ENCODE measurements at places on chromosomes 16 and 17.

GRCh38 chr16:17116595-17117322, 354.0 kb downstream of the XYLT1 start:
- DNase-seq, result no peak

- no peak for DNase-seq
Measured at GRCh38 chr17:72691586-72691985, 400.9 kb downstream of the SLC39A11 start.

- DNase-seq, result no peak
Measured at GRCh38 chr17:42525221-42525620, 10.8 kb upstream of the NAGLU start.

- peak; percentile 58 for DNase-seq
Measured at GRCh38 chr17:80449194-80449929, 27.0 kb downstream of the NPTX1 start.

- DNase-seq, result no peak
Measured at GRCh38 chr16:57226701-57227621, 18.1 kb upstream of the ARL2BP start.

- peak; percentile 41 for DNase-seq
Measured at GRCh38 chr16:29899516-29900101, at the start of gene SEZ6L2. Gene SEZ6L2, minus strand, starts transcription at chr16:29899550. Its CDS starts 531 bp downstream, at chr16:29899019.

GRCh38 chr16:85798283-85798776, 1.0 kb downstream of the EMC8 start:
- DNase-seq, result no peak

DNA sequence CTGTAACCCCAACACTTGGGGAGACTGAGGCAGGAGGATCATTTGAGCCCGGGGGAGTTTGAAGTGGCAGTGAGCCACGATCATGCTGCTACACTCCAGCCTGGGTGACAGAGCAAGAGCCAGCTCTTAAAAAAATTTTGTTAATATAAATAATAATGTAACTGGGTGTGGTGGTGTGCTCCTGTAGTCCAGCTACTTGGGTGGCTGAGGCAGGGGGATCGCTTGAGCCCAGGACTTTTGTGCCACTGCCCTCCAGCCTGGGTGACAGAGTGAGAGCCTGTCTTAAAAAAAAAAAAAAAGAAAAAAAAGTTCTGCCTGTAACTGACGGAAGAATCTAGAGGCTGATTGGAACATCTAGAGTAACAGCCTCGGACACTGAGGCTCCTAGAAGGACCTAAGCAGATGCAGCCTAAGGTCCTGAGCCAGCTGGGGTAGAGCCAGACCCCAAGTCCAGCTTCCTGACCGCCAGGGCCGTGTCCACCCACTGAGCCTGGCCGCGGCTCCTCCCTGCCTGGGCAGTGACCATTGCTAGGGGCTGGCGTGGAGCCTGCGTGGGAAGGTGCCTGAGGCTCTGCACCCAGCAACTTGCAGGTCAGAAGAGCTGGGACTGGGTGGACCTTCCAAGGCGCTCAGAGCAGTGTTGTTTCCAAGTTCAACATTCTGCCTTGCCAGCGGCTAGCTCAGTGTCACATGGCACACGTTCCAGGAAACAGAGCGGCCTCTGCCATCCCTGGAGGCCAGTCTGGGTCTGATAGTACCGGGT, 209.4 kb upstream of the CIBAR2 start:
- DNase-seq, result no peak

GRCh38 chr16:85612191-85612800, 826 bp upstream of the GSE1 start:
- DNase-seq, result peak; percentile 52

DNA sequence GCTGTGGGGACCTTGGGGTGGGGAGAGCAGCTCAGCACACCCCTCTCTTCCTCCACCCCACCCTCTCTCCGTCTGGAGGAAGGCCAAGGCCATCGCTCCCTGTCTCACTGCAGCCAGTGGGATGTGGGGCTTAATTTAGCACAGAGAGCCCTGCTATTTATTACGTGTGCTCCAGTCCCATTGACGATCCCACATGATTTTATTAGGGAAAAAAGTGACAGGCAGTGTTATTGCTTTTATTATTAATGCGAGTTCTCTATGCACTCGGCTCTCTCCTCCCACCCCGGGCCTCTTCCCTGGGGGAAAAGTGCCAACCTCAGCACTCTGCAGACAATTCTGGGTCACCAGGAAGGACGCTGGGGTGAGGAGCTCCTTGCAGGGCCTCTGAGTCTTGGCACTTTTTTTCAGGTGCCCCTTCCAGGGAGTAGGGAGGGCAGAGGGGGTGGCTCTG, 57.3 kb downstream of the MGAT5B start:
- DNase-seq, result peak; percentile 79

DNA sequence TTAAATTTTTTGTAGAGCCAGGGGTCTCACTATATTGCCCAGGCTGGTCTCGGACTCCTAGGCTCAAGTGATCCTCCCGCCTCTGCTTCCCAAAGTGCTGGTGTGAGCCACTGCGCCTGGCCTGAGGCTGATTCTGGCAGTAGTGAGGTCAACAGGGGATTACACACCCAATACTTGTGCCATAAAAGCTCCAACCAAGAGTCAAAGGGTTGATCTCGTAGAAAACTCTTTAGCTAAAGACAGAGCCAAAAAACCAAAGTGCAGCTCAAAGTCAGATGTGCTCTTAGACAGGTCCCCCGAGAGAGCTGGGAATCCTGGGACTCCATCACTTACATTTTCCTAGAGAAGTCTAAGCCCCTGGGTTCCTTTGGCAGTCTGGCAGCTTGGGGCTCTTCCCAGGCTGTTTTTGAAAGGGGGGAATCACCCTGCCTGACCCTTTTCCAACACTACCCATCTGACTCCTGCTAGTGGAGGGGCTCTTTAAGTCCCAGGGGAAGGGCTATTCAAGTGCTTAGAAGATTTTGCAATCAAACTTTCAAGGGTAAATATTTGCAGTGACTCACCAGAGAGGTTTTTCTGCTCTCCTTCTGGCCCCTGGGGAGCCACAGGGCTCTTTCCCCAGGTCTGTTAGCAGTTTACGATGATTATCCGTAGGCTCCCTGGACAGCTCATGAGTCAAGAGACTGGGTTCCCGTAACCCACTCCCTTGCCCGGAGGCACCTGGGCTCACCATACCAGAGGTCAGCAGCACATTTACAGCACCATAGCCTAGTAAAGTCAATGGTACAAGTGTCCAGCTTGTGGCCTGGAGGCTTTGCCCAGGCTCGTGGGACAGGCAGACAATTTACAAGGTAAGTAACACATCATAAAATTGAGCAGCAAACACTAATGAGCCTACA, 408.7 kb downstream of the SLC39A11 start:
- no peak for DNase-seq
